ENCODE measurements at places on chromosomes 5 and 9.

- no peak for DNase-seq
Measured at GRCh38 chr5:123527190-123527589, 15.2 kb downstream of the CSNK1G3 start.

DNA sequence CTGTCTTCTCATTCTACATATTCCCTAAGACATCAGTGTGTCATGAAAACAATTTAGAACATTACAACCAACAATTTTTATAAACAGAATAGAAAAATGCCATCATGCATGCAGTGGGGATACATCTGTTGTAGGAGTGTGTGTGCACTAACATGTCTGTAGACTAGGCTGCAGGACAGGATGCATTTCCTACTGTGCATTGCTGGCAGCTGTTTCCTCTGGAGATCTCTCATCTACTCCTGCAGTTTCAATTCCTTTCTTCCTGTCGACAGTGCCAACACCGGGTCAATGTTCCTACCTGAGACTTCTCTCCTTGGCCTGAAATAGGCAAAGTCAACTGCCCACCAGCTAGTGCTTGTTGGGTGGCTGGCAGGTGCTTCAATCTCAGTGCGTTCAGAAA is 69.8 kb downstream of the ANKH start:
- no peak for DNase-seq

- DNase-seq, result peak; percentile 63
Measured at GRCh38 chr9:13358128-13358527, 78.6 kb upstream of the MPDZ start.

DNA sequence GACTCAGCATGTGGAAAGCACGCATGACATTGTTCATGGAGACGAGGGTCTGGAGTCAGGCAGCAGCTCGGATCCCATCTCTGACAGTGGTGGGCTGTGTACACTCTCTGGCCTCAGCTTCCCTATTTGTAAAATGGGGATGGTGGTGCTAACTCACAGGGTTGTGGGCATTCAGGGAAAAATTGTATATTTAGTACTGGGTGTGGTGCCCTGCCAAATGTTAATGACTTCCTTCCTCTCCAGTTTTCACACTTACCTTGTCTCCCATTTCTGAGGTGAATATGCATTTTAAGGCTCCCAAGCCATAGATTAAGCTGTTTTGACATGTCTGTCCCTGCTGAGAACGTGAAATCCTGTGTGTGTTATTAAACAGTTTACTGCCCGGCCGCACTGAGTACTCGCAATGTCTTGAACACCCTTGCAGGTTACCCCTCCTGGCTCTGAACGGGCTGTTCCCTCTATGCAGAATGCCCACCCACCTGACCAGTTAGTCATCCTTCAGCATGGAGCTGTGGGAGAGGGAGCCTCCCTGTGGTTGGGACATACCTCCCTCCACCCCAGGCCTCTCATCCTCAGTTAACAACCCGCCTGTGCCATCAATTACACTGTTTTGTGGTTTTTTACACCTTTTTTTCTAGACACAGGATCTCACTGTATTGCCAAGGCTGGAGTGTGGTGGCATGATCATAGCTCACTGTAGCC is 25.8 kb downstream of the TJP2 start:
- DNase-seq, result no peak

DNA sequence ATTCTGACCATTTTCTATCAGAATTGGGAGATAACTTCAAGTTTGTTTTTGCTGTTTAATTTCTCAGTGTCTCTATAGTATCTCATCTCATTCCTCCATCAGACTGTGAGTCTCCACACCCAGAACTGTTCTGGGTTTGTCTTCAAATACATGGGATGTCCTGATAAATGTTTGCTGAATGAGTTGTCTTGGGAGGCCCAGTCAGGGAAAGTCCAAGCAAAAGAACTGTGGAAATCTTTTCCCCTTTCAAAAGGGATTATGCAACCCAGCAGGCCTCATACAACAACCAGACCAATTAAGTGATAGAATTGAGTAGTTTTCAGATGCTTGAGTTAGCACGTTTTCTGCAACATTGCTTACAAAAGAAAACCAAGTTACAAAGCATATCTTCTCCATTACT is 324.4 kb downstream of the BRINP1 start:
- DNase-seq, result no peak
